Fibroblast of skin of right quadriceps (primary cell): ENCODE measurements at places on chromosomes 16 and 17.

GRCh38 chr16:67731753-67732095 is 12.6 kb upstream of the GFOD2 start:
- no peak for DNase-seq

DNA sequence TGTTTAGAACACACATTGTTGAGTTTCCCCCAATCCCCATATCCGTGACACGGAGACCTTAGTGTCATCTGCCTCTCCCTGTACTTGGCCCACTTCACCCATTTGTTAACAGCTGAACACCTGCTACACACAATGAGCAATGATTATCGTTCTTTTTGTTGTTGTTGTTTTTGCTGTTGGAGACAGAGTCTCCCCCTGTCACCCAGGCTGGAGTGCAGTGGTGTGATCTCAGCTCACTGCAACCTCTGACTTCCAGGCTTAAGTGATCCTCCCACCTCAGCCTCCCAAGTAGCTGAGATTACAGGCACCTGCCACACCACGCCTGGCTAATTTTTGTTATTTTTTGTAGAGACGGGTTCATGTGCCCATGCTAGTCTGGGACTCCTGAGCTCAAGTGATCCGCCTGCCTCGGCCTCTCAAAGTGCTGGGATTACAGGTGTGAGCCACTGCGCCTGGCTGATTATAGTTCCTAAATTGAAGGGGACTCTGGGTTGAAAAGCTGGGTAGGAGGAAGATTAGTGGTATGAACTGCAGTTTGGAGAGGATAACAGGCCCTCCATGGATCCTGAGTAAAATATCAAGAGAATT is 21.6 kb downstream of the NDE1 start:
- no peak for DNase-seq

DNA sequence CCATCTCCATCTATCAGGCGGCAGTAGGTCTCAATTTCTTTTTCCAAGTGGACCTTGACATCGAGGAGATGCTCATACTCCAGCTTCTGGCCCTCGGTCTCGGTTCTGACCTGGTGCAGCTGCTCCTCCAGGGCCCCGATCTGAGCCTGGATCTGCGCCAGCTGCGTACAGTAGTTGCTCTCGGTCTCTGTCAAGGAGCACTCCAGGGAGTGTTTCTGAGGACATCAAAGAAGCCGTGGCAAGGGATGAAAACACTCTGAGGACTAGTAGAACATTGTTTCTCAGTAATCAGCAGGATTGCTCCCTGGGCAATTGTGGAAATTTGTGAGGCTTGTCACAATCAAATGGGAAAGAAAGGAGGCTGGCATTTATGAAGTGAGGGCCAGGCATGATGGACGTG is 5.9 kb downstream of the KRT28 start:
- no peak for DNase-seq

DNA sequence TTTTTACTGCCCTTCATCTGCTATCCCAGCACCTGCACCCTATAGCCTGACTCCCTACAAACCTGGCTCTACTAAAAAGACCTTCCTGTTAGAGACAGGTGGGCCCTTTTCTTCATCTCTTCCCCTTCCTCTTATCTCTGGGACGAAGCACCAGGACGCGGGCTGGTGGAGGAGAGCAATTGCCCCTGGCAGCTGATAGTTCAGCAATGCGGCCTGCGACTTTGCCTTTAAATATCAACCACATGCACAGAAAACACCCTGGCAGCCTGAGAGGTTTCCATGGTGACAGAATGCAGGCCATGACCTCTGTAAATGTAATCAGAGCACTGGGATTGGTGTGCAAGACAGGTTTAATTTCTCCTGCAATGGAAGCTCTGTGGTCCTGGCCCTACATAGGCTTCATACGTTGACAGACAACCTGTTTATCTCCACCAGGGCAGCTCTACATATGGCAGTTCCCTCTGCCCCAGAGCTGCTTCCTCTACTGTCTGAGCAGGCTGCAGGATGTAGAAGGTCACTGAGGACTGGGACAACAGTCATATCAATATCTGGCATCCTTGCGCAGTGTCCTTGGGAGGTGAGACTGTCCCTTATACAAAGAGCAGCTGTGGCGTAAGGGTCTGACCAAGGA is 10.0 kb upstream of the SKAP1 start:
- DNase-seq = peak; percentile 5

DNA sequence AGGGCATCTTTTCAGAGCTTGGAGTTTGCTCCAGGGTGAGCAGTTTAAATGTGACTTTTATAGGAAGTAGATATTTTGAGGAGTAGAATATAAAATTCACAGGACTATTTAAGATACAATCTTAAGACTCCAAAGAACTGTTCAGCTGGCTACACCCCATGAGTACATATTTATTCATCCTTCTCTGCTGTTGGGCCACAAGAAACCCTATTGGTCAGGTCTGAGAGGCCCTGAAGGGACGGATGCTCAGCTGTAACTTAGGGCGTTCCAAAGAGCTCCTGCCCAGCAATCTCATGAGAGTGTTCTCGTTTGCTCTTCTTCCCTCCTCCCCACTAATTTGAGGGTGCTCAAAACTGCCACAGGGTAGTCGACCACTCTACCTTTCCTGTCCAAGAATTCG is 7.3 kb downstream of the ST6GALNAC2 start:
- DNase-seq = no peak

DNA sequence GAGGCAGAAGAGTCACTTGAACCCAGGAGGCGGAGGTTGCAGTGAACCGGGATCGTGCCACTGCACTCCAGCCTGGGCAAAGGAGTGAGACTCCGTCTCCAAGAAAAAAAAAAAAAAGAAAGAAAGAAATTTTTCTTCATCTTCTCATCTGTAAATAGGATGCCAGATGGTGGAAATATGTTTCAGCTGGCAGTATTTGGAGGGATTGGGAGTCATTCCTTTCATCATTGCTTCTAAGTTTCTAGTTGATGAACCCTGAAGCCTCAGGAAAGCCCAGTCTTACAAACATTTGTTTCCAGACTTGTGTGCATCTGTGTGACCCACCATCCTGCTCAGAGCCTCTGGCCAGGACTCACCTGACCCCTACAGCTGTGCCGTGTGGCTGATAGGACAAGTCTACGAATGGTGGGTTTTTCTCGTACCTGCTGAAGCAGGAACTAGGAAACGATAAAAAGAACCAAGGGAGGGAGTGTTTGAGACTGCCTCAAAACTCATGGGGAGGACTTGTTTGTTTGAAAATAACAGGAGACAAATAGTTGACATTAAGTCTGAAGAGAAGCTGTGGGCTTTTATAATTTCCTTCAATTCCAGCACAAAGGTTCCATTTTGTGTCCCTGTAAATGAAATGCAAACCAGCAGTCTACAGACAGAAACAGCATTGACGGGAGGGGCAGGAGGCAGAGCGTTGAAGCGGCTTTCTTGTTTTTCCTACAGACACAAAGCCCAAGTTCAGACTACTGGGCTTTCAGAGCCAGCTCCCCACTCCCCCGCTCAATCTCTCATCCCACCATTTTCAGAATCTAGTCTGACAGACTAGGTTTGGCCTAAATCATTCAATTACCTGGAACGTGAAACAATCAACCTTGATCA is 24.9 kb downstream of the CDRT4 start:
- no peak for DNase-seq

DNA sequence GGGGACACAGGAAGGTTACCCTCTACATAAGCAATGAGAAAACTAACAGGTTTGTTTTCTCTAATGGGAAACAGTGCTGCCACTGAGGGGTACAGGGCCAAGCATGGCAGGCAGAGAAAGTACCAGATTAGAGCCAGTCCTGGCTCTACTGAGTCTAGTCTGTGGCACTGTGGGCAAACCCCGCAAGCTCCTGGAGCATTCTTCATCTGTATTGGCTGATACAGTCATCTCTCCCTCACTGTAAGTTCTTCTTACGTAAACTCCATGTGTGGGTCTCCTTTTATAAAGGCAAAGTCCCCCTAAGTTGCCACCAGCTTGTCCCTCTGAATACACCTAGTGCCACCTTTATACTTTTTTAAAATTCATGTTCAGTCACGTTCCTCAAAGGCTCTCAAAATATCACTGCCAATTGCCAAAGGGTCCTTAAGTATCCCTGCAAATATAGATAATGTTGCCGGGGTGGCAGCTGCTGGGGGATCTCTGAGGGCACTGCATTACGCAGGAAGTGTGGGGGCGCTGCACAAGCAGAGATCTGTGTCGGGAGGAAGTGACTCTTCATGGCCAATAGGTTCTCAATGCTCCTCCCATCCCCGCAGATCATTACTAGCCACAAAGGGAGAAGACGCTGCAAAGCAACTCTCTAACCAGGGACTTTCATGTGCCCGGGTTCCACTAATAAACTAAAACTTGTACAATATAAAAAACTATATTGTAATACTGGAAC is 18.8 kb downstream of the XPO6 start:
- DNase-seq = no peak

DNA sequence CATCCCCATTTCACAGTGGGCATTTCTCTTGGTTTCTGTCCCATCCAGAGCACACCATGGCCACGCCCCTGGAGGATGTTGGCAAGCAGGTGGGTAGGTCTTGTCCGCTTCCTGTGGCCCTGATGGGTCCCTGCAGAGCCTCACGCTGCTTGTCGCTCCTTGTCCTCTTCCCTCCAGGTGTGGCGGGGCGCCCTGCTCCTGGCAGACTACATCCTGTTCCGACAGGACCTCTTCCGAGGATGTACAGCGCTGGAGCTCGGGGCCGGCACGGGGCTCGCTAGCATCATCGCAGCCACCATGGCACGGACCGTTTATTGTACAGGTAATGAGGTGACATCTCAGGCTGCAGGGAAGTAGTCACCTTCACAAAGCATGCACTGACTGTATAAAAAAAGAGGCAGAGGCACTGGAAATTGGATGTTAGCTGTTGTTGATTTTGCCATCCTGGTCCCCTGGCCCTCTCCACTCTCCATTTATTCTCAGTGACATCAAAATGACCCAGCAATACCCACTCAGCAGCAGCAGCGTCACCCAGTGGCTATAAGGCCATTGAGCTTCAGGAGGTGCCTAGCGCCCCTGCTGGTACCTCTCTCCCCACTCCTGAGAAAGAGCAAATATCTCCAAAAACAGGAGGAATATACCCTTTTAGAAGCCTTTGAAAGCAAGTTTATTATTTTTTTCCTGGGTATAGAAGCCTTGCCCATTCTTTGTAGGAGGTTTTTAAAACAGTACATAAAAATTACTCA is 13.7 kb downstream of the METTL22 start:
- peak; percentile 26 for DNase-seq

DNA sequence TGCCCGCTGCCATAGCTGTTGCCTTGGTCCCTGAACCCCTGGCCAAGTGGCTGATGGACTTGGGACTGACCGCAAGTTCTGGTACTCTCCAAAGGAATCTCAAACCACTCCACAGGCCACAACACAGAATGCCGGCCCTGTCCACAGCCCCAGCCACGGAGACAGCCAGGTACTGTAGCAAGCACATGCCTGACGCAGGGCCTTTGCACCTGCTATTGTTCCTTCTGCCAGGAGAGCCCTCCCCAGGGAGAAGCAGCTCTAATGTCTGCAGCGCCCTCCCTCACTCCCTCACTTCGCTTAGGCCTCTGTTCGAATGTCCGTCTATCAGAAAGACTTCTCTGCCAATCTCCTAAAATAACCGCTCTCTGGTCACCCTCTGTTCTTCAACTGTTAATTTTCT is 15.4 kb downstream of the RTN4RL1 start:
- DNase-seq = no peak

DNA sequence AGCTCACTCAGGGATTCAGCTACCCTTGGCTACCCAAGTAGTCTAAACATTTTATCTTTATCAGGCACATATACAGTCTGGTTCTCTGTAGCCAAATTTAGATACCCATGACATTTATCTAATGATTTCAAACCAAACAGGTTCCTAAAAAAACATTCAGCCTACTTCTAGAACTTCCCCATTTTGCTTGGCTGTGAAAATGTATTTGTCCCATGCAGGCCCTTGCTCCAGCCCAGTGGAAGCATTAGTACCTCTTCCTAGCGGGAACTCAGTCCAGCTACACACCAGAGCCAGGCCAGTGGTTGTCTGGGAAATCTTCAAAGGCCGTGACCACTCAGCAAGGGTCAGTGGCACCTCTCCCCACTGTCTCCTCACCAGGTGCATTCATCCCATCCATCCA is 26.2 kb upstream of the NAGLU start:
- DNase-seq = no peak

DNA sequence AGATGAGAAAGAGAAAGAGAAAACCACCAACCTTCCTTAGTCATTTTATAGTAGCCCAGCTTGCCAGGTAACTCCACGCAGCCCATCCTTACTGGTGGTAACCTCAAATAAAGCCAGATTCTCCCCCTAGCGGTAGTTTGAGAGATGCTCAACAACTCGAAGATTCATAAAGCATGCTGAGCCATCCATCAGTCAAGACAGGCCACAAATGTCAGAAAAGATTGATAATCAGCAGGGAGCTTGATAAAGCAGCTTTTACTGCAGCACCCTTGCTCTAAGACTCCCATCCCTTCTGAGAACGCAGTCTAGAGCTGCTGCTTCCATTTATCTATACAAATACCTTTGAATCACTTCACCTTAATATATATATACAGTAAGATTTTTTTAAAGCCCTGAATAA is 451.5 kb upstream of the HSBP1 start:
- peak; percentile 63 for DNase-seq

DNA sequence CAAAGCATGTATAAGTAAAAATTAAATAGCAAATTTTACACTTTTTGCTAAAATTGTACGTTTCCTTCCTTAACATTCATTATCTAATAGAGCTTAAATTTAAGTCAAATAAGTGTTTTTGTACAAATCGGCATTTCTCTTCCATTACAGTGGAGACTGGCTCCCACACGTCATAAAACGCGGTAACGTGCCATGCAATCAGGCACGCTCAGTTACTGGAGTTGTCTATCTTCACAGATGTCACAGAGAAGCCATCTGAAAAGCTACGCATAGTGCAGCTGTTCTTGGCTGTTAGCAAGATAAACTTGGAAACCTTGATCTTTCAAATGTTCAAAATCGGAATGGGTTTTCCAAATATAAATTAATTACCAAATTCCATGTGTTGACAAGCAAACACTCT is 165.3 kb downstream of the STX8 start:
- no peak for DNase-seq

DNA sequence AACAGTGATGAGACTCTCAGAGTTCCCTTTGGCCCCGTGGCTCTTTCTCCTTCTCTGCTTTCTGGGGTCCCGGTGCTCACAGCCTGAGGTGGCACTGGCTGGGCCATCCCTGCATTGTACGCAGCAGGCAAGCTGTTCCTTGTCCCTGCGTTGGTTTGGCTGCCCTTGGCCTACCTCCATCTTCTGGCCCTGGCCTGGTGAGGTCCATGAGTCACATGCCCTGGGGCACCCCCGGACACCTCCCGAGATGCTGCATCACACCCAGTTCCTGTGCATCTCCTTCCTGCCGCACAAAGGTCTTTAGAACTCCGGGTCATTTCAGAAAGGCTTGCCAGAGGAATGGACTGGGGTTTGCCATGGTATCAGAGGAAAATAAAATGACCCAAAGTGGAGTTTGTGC is 9.5 kb downstream of the SULT1A2 start:
- DNase-seq = no peak

GRCh38 chr17:51692917-51693316 is 432.6 kb downstream of the UTP18 start:
- no peak for DNase-seq

DNA sequence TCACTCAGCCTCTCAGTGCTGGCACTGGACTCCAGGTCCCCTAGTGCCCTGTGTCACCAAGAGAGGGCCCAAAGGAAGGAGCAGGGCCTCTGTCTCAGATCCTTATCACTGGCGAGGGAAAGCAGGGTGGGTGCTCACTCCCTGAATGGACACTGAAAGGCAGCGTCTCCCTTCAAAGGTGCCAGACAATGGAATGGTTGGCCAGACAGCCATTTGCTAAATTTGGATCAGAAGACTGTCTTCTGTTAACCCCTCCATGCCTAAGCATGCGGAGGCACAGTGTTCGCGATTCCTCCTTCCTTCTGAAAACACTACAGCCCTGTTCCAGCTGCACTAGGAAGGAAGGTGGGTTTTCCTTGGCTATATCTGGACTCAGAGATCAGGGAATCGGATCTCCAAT is 48.4 kb downstream of the SRCIN1 start:
- no peak for DNase-seq
